ENCODE measurements at places on chromosomes 3 and 15.

GRCh38 chr3:25854635-25855034 is 64.7 kb downstream of the OXSM start:
- no peak for DNase-seq

- no peak for DNase-seq
Observed at GRCh38 chr3:102454181-102454580, 19.4 kb downstream of the ZPLD1 start.

DNA sequence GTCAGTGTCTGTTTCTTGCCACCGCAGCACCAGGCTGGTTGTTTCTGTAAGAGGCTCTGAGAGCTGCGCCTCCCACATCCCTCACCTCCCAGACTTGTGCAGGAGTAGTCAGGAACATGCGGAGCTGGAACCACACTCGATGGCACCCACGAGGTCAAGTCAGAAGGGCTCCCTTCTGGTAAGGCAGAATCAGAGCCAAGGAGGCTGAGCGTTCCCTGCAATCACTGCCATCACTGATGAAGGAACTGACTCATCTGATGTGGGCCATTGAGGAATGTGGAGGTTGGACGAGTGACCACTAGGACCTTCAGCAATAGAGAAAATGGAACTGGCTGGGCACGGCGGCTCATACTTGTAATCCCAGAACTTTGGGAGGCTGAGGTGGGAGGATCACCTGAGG is 35.7 kb upstream of the BLM start:
- no peak for DNase-seq

DNA sequence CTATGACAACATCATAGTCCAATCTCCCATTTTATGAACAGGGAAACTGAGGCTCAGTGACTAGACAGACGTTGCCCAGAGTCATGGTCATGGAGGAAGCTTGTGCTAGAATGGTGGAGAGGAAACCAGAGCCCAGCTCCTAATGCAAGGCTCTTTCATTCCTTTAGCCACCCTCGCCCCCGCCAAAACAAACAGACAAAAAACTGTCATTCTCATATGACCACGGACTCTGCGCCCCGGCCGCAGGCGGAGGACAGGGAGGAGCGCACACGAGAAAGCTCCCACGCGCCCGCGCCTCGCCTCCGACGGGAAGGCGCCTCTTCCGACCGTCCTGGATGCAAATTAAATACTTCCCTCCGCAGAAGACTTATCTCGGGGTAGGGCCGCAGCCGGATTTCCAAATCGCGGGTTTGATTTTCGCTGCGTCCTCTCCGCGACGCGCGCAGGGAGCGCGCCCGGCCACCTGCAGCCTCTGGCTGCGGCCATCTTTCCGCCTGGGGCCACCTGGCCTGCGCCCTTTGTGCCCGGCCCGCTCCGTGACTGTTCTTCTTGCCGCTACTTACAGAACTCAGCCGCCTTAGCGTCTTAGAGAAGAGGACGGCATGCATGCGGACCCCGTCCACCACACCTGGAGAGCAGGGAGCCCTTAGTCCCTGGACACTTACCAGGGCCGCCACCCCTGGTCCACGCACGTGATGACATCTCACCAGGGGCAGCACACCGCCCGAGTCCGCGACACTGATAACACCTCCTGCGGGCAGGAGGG is 670 bp upstream of the ATP13A3 start:
- no peak for DNase-seq
